Sciatic nerve (tissue), 2 donors: ENCODE measurements at places on chromosomes 3 and 15. TPM values are rescaled to one million over a fixed set of nuclear protein-coding genes. Genes with fewer than 3 reads are reported as not detected.

Gene FGF7
- total RNA-seq = 239 TPM

GRCh38 chr15:57873564-57874209 is 167.2 kb downstream of the POLR2M start:
- no peak for DNase-seq

- DNase-seq = no peak
These were observed 24.7 kb downstream of the SLC24A1 start for GRCh38 chr15:65646486-65646885.

GRCh38 chr15:84819291-84819768 is 2.2 kb downstream of the ALPK3 start:
- DNase-seq = no peak

GRCh38 chr3:52236424-52236886 is 2.5 kb downstream of the TWF2 start:
- no peak for DNase-seq

DNA sequence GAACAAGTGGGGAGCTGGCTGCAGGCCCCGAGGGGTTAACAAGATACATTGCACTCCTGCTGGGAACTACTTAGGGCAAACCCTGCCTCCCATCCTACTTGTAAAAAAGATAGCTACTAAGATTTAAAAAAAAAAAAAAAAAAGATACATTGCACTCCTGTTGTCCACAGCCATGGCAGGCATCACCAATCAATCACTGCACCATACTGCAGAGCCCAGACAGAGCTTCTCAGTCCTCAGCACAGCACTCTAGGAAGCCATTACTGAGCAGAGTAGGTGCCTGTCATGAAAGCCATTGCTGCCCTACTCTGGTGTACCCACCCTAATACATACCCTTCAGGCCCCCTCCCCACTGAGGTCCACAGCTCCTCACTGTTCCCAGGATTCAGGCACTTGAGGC is 64.8 kb downstream of the RASGRF1 start:
- no peak for DNase-seq

GRCh38 chr3:66644549-66644948 is 143.7 kb upstream of the LRIG1 start:
- DNase-seq = no peak
